Aorta (tissue), 5 donors: ENCODE measurements at places on chromosomes 11 and 22. TPM values are rescaled to one million over a fixed set of nuclear protein-coding genes. Genes with fewer than 3 reads are reported as not detected.

- H3K4me1 ChIP-seq = no peaks in the 10 kb centered on the region
- H3K36me3 ChIP-seq = no peaks in the 10 kb centered on the region
- no peaks in the 10 kb centered on the region for H3K27me3 ChIP-seq
Measured at GRCh38 chr11:62484352-62484751, 62.3 kb downstream of the AHNAK start.

SCGB1D1 gene
- total RNA-seq = not detected

- DNase-seq = no peak
- H3K4me3 ChIP-seq = no peak overlapping the region
- no peaks in the 10 kb centered on the region for H3K36me3 ChIP-seq
- no peaks in the 10 kb centered on the region for H3K27me3 ChIP-seq
Measured at GRCh38 chr22:29998627-29999384, 81.5 kb upstream of the HORMAD2 start.

BRSK2 gene
- 0.55 TPM for total RNA-seq

- no peak overlapping the region for H3K27ac ChIP-seq
- H3K36me3 ChIP-seq = peaks cover 7% of the 10 kb centered on the region
- no peaks in the 10 kb centered on the region for H3K27me3 ChIP-seq
- DNase-seq = no peak
Measured at GRCh38 chr11:86444981-86445380, 70.3 kb downstream of the CCDC81 start.

DNA sequence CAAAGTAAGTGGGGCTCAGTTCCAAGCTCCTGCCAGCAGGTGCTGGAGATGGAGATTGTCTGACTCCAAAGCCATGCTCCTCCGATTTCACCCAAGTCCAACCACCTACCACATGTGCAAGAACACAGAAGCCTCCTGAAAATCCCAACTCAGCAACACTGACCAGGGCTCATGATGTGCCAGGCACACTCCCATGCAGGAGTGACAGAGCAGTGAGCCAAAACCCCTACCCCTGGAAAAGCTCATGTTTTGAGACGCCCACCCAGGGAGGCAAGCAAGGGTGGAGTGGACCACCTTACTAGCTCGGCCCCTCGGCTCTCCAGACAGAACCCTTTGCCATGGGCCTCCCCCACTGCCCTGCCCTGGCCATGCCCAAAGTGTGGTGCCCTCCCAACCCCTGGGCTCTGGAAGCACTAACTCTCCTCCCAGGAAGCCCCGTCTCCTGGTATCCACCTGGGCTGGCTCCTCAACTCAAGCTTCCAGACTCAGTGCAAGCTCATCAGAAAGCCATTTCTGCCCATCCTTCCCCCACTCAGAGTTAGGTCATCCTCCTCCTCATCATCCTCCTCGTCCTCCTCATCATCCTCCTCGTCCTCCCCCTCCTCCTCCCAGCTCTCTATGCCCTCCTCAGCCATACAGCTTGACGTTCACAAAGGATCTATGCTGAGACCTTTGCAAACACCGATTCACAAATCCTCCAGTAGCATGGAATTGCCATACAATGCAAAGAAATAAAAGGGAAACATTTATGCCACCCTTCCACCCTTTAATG lies 154.9 kb downstream of the MPPED1 start:
- DNase-seq = no peak
- H3K4me3 ChIP-seq = no peak overlapping the region
- H3K27me3 ChIP-seq = no peaks in the 10 kb centered on the region
- H3K36me3 ChIP-seq = no peaks in the 10 kb centered on the region
- no peak overlapping the region for H3K27ac ChIP-seq

GRCh38 chr11:86636275-86636674 lies 36.1 kb downstream of the ME3 start:
- no peaks in the 10 kb centered on the region for H3K4me1 ChIP-seq
- H3K27me3 ChIP-seq = no peaks in the 10 kb centered on the region
- H3K27ac ChIP-seq = no peak overlapping the region
- H3K4me3 ChIP-seq = no peak overlapping the region

DNA sequence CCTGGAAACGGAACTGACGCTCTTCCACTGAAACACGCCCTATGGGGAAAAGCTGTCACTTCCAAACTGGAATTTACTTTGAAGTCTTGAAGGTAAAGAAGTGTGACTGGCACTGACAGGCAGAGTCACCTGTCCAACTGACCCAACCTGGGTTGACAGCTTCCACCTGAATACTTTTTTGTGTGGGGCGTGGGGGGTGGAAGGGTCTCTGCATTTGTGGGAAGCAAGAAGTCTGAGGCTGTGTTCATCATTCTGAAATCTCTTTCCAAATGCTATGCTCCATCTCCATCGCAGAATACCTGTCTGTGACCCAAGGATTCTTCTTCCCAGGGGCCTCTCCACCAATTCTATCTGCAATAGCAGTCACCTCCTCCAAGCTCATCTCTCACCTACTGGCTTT lies 7.8 kb downstream of the IFT27 start:
- H3K27me3 ChIP-seq = no peaks in the 10 kb centered on the region
- H3K27ac ChIP-seq = no peak overlapping the region
- DNase-seq = no peak
- no peaks in the 10 kb centered on the region for H3K4me1 ChIP-seq
- H3K4me3 ChIP-seq = no peak overlapping the region

C22orf31 gene
- not detected for total RNA-seq

- H3K36me3 ChIP-seq = no peaks in the 10 kb centered on the region
- no peaks in the 10 kb centered on the region for H3K4me1 ChIP-seq
- no peak overlapping the region for H3K4me3 ChIP-seq
- no peaks in the 10 kb centered on the region for H3K27me3 ChIP-seq
- H3K27ac ChIP-seq = no peak overlapping the region
Measured at GRCh38 chr22:47055461-47055860, 293.0 kb downstream of the TBC1D22A start.

DNA sequence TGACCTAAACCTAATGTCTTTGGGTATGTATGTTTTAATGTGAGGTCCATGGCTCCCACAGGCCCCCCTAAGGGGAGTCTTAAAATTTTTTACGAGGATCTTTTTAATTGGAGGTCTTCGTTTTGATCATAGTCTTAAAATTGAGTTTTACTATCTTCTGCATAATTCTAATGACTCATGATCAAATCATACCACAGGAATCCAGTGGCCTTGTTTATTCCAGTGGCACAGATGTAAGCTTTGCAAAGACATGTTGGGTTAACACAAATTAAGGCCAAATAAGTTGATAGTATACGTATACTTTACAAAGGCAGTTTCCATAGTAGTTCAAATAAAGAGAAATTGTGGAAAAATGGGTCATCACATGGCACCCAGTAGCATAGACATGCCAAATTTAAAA lies 33.9 kb upstream of the FJX1 start:
- H3K4me3 ChIP-seq = no peak overlapping the region
- H3K36me3 ChIP-seq = no peaks in the 10 kb centered on the region
- H3K27ac ChIP-seq = no peak overlapping the region
- peaks cover 11% of the 10 kb centered on the region for H3K4me1 ChIP-seq
- peaks cover 2% of the 10 kb centered on the region for H3K27me3 ChIP-seq
- no peak for DNase-seq

DNA sequence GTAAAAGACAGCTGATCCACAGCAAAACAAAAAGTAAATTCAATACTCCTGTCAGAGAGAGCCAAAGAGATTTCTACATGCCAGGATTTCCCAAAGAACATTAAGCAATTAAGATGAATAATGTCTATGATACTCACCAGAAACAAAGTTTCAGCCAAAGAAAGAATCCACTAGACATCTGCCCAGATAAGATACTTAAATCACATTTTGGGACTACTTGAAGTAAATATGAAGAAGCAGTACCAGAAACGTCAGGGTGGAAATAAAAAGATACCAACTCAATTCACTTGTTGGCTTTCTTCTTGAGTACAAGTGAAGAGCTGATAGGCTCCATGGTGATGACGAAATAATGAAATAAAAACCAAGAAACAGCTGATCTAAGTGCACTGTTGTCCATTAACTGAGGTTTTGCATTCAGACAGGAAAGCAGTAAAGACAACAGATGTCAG lies 31.6 kb upstream of the ARHGAP32 start:
- H3K27me3 ChIP-seq = no peaks in the 10 kb centered on the region
- no peak for DNase-seq
- no peaks in the 10 kb centered on the region for H3K36me3 ChIP-seq
- H3K4me3 ChIP-seq = no peak overlapping the region

- no peaks in the 10 kb centered on the region for H3K27me3 ChIP-seq
- no peaks in the 10 kb centered on the region for H3K36me3 ChIP-seq
- H3K4me3 ChIP-seq = no peak overlapping the region
- H3K27ac ChIP-seq = no peak overlapping the region
- no peak for DNase-seq
- no peaks in the 10 kb centered on the region for H3K4me1 ChIP-seq
Measured at GRCh38 chr11:116698080-116698479, 74.7 kb downstream of the BUD13 start.

GRCh38 chr11:128563942-128564641 lies 23.3 kb downstream of the ETS1 start:
- H3K4me1 ChIP-seq = no peaks in the 10 kb centered on the region
- DNase-seq = no peak
- no peak overlapping the region for H3K4me3 ChIP-seq
- no peaks in the 10 kb centered on the region for H3K27me3 ChIP-seq

DNA sequence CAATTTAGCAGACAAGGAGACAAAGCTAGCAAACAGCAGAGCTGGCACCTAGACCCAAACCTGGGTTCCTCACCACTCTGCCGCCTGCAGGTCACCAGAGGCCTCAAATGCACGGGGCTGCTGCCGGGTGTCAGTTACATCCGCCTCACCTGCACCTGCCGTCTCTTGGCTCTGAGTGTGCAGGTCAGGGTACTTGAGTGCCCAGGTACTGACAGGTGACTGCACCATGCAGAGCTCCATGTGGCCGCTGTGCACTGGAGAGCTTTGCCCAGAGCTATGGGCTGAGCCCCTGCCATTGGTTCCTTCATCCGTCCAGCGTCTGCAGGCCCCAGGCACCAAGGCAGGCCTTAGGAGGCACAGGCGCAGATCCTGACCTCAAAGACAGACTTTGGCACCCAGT lies 35.0 kb downstream of the PDGFB start:
- H3K4me1 ChIP-seq = no peaks in the 10 kb centered on the region
- no peaks in the 10 kb centered on the region for H3K27me3 ChIP-seq
- H3K4me3 ChIP-seq = no peak overlapping the region
- no peak overlapping the region for H3K27ac ChIP-seq
- no peaks in the 10 kb centered on the region for H3K36me3 ChIP-seq
- peak; percentile 73 for DNase-seq

GRCh38 chr11:67302571-67303131 lies 679 bp upstream of the SSH3 start:
- peaks cover 3% of the 10 kb centered on the region for H3K36me3 ChIP-seq
- H3K27me3 ChIP-seq = no peaks in the 10 kb centered on the region
- H3K27ac ChIP-seq = no peak overlapping the region
- DNase-seq = peak; percentile 81
- H3K4me3 ChIP-seq = peak overlapping the region; percentile 67
- no peaks in the 10 kb centered on the region for H3K4me1 ChIP-seq

GAL3ST1 gene
- 2.0 TPM for total RNA-seq
